ENCODE measurements at places on chromosomes 16 and 17.

- no peak for DNase-seq
These were observed 26.1 kb downstream of the GLG1 start for GRCh38 chr16:74580833-74581232.

GRCh38 chr16:17396762-17397498, 73.8 kb downstream of the XYLT1 start:
- no peak for DNase-seq

- no peak for DNase-seq
These were observed 131.7 kb downstream of the TMEM114 start for GRCh38 chr16:8458481-8459046.

DNA sequence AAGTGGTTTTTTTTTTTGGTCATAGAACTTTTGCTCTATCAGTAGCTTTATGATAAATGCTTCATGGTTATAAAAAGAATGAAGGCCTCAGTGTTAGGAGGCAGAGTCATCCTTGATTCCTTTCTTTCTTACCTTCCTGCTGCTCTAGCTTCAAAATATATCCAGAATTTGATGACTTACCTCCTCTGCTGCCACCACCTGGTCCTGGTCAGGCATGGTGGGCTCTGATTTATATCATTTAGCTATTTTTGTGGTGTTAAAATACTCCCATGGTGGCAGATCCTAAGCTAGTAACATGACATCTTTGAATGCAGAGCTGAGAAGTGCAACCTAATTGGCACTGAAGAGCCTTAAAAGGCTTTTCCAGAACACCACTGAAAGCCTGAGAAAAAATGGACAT, 508.8 kb upstream of the CDH8 start:
- no peak for DNase-seq

GRCh38 chr16:86977076-86977676, 340.0 kb downstream of the C16orf95 start:
- DNase-seq, result no peak

DNA sequence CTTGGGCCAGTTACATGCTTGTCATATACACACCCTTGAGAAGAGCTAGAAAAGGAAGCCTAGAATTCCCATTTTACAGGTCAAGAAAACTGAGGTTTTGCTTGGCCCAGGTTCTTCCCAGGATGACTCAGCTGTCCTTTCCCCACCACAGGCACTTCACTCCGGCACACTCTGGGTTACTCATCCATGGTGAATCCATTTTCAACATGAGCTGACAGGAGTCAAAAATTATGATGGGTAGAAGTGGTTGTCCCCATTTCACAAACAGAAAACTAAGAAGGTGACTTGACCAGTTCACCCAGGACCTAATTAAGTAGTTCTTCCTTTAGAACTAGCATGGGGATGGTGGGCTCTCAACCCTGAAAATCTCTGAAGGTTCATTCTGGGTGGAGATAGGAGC, 67.2 kb downstream of the USP22 start:
- no peak for DNase-seq

DNA sequence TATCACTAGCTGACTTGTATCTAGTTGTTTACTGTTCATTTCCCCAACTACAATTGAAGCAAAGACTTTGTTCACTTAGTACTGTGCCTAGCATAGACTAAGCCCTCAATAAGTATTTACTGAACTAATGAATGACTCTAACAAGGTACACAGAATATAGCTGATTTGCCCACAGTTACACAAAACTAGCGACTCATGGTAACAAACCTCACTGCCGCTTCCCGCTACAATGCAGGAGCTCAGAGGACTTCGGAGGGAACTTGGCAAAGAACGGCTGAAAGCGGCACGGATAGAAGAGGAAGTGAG, 524 bp downstream of the EFTUD2 start:
- no peak for DNase-seq

DNA sequence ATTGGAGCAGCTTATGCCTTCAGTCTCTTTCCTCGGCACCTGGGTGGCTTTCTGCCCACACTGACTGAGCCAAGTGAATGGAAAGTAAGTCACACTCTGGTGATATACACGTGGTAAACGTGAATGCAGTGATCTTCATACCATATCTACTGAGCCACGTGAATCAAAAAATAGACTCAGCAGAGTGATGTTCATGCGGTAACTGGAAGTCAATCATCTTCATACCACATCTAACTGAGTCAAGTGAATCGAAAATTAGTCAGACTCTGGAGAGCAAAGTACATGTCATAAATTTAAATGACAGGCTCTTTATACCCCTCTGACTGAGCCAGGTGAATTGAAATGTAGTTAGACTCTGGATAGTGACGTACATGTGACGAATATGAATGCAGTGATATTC, 47.1 kb upstream of the ARL4D start:
- DNase-seq, result no peak

- no peak for DNase-seq
These were observed 1.8 kb upstream of the CES4A start for GRCh38 chr16:66986559-66986958.

DNA sequence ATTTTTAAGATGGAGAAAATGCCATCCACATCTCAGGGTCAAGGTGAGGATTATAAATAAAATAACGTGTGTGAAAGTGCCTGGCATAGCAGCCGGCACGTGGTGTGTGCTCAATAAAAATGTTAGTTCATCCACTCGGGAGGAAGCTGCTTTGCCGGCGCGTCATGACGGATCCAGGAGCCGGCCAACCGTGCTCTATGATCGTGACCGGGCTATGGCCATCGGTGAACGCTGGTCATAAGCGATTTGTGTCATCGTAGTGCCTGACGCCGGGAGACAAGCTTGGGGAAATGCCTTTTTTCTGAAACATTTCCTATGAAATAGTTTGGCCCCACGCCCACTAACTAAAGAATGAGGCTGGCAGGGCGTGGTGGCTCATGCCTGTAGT, 74.0 kb downstream of the CMC2 start:
- no peak for DNase-seq

- no peak for DNase-seq
These were observed 214.9 kb upstream of the MPHOSPH6 start for GRCh38 chr16:82384949-82385348.
